ENCODE measurements at places on chromosomes 4 and X. TPM values are rescaled to one million over a fixed set of nuclear protein-coding genes. Genes with fewer than 3 reads are reported as not detected.

PRICKLE3 gene
- 6.3 TPM for total RNA-seq

TAB3 gene
- total RNA-seq: 20.4 TPM

TXK gene
- 225 TPM for total RNA-seq

CTSO gene
- total RNA-seq: 22.2 TPM

GAGE12F gene
- total RNA-seq: not detected

TLR3 gene
- 8.3 TPM for total RNA-seq

CDKL2 gene
- total RNA-seq: 0.19 TPM

SMIM43 gene
- total RNA-seq: not detected

MEPE gene
- total RNA-seq: not detected

EFHC2 gene
- total RNA-seq: 5.7 TPM

FRMD7 gene
- not detected for total RNA-seq

BCOR gene
- 35.2 TPM for total RNA-seq

ARHGEF38 gene
- total RNA-seq: not detected

RNF150 gene
- total RNA-seq: 0.09 TPM

UCHL1 gene
- total RNA-seq: not detected

PPP1R2C gene
- not detected for total RNA-seq

NPNT gene
- not detected for total RNA-seq

EOLA1 gene
- total RNA-seq: 37.6 TPM

MYOZ2 gene
- not detected for total RNA-seq

SNCA gene
- total RNA-seq: 2.0 TPM

GLUD2 gene
- not detected for total RNA-seq

NELFA gene
- 38.7 TPM for total RNA-seq

NPY5R gene
- total RNA-seq: not detected
